ENCODE measurements at places on chromosomes 5 and 9.

- DNase-seq = no peak
These were observed 204.5 kb downstream of the FBXL7 start for GRCh38 chr5:15704397-15704947.

GRCh38 chr9:95246547-95246946 is 71.0 kb downstream of the FANCC start:
- no peak for DNase-seq

DNA sequence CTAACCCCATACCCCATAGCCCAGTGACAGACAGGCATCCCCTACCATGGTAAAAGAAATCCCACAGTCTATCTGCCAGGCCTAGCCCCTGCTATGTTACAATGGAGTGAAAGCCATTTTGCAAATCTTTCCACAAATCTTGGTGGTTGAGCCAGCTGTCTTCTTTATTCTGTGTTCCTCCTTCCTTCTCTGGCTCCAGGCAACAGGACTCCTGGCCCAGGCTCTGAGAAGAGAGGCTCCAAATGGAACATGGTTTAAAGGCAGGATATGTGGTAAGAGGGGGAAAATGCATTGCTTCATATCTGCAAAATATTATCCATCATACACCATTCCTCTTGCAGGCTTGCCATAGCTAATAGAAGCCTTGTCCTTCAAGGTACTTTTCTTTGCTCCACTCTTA is 25.2 kb downstream of the FGF1 start:
- no peak for DNase-seq

GRCh38 chr5:117041926-117042595 is 467.4 kb upstream of the SEMA6A start:
- no peak for DNase-seq

GRCh38 chr5:5939759-5940370 is 438.5 kb downstream of the MED10 start:
- no peak for DNase-seq

DNA sequence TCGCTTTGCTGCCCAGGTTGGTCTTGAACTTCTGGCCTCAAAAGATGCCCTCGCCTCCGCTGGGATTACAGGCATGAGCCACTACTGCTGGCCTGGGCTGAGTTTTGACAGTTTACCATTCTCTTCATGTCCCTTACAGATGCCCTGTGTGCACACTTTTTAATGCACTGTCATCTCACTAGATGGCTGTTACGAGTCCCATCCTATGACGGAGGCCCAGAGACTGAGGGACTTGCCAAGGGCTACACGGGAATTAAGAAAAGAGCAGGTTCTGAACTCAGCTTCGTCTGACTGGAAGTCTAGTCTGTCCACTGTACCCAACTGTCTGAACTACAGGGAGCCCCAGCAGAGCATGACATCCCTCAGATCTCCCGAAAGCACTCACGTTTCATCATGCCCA is 63.9 kb downstream of the ARHGEF37 start:
- no peak for DNase-seq

- DNase-seq = no peak
These were observed 3.9 kb downstream of the PLK2 start for GRCh38 chr5:58456026-58456425.

GRCh38 chr5:116626945-116627679 is 52.5 kb upstream of the SEMA6A start:
- DNase-seq = no peak

DNA sequence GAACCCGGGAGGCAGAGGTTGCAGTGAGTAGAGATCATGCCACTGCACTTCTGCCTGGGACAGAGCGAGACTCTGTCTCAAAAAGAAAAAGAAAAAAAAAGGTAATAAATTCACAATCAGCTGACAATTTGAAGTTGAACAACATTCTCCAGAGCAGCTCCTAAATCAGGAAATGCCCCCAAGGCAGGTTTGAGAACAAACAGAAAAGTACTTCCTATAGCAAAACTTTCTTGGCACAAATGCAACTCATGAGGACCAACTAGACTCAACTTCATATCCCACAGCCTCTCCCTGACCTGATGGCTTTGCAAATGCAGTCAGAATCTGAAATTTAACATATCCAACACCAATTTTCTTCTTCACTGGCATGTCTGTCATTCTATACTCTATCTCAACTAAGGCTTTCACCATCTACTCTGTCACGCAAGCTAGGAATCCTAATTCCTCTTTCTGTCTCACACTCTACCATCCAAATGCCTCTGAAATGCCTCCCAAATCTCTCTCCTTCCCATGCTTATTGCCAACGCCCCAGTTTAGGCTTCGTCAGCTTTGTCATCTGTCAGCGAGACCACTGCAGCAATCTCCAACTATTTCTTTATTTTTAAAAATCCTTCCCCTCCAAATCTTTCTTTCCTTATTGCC is 113.3 kb downstream of the MAPKAP1 start:
- DNase-seq = no peak

DNA sequence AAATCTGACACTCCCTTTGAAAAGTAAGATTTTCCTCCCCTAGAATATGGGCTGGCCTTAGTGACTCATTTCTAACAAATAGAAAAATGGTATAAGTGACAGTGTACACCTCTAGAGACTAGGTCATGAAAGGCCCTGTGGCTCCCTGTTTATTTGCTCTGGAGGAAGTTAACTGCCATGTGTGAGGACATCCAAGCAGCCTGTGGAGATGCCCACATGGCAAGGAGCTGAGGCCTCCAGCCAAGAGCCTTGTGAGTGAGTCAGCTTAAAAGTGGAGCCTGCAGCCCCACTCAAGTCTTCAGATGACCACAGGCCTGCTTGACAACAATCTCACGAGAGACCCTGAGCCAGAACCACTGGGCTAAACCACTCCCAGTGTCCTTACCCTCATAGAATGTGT is 128.1 kb upstream of the LHFPL2 start:
- DNase-seq = no peak

DNA sequence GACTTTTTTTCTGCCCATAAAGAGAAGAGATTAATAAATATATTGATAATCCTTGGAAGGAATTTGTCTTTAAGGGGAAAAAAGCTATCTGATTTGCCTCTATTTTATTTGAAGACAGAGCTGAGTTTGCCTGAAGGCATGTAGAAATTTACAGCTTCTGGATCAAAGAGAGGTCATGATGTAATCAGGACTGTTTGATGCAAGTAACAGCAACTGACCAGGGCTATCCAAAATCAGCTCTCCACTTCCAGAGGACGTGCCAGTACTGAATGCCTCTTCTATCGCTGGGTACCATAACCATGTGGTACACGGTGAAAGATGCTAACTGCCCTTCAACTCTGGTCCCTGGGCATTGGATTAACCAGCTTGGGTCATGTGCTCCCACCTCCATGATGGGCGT is 90.6 kb downstream of the ZFAND5 start:
- DNase-seq = no peak

DNA sequence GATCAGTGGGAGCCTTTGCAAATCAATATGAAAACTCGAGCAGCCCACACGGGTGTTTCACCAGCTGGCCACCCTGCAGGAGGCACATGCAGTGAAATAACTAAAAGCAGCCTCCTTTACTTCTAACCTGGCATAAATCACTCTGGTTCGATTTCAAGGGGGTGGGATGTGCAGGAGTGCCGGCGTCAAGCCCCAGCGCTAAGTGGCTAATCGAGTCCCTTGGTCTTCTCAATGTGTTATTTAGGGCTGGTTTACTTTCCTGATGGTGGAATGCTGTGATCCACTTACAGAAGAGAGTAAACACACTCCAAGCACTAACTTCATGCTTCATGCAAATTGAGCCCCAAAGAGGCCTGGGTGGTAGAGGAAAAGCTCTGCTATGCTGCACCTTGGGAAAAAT is 109.4 kb downstream of the TMEM174 start:
- DNase-seq = no peak

Measured in activated T-helper 9 cell treated with anti-CD3 and anti-CD28 coated beads, Interleukin-2, amount 50 U/mL, for 16 hours (primary cell).